Spinal cord (tissue), 10 donors: ENCODE measurements at places on chromosomes 7 and 10. TPM values are rescaled to one million over a fixed set of nuclear protein-coding genes. Genes with fewer than 3 reads are reported as not detected.

Gene RBM20
- total RNA-seq = 1.1 TPM

Gene LHFPL3
- total RNA-seq = 18.8 TPM

DNA sequence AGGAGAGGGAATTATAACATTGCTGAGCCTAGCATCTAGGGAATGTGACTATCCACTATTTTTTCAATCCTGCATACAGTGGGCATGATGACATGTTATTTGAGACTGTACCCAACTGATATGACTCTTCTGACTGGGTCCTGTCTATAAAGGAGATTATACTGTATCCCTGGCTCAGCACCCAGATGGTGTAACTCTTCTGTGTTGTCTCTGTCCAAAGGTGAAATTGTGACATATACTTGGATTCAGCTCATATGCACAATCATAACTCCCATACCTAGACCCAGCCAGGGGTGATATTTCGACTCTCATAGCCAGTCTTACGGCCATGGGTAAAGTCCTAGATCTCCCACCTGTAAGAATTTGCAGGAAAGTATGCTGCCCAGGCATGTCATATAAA, 59.3 kb downstream of the ZNF736 start:
- DNase-seq = no peak

GRCh38 chr7:12706900-12707536, 19.6 kb downstream of the ARL4A start:
- DNase-seq = no peak

GRCh38 chr10:28279878-28280277, 23.0 kb downstream of the MPP7 start:
- no peak for DNase-seq

DNA sequence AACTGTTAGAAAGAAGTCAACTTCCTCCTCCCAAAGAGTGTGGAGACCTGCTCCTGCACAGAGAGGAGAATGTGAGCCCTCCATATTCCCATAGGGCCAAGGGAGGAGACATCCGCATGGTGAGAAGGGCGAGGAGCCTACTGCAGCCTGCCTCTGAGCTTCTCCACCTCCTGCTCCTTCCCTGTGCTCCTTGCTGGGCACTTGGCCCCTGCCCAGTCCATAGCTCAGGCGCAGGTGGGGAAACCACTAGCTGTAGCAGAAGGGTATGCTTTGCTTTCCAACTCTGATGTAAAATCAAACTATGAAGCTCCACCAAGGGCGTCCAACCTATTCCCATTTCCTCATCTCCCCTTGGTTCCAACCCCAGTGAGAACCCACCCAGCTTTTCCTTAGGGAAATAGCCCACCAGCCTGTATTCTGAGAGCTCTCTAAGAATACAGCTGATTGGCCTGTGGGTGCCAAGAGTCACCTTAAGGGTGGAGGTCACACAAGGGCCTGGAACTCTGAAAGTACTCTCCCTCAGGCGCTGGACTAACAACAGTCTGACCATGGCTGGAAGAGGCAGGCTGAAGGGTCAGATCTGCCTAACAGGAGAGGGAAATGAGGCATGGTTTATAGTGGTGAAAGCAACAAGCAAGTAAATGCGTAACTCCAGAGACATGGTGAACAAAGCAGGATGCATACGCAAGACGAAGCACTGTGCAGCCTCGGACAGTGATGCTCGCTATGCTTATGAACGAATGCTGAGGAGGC, 13.9 kb downstream of the ZNF488 start:
- no peak for DNase-seq

- no peak for DNase-seq
Measured at GRCh38 chr7:122261442-122261841, 43.1 kb downstream of the FEZF1 start.

DNA sequence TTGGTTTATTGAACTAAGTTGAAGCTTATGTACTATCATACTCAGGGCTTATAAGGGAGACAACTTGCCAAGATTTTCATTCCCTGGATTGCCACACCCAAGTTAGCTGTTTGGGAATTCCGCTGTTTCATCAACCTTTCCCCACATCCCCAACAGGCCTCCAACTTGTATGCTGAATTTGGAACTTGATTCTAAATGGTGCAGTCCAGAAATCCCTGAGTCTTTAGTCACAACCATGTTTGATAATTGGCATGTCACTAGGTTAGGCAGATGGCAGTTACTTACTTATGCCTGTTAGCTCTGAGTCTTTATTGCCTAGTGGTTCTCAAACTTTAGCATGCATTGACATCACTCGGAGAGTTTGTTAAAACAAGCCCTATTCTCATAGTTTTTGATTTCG, 135.4 kb upstream of the PRPS1L1 start:
- no peak for DNase-seq
